Renal cortex interstitium (tissue), 15 donors: ENCODE measurements at places on chromosomes 5 and 9. TPM values are rescaled to one million over a fixed set of nuclear protein-coding genes. Genes with fewer than 3 reads are reported as not detected.

DNA sequence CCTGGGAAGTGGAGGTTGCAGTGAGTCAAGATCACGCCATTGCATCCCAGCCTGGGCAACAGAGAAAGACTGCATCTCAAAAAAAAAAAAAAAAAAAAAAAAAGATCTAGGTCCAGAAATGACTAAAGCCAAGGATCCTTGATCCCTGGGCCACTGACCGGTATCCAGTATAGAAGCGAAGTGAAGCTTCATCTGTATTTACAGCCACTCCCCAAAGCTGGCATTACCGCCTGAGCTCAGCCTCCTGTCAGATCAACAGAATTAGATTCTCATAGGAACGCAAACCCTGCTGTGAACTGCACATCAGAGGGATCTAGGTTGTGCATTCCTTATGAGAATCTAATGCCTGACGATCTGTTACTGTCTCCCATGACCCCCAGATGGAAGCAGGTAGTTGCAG, 9.3 kb downstream of the CSNK1A1 start:
- DNase-seq: no peak

TAF11L5 gene
- polyA plus RNA-seq: not detected

DNA sequence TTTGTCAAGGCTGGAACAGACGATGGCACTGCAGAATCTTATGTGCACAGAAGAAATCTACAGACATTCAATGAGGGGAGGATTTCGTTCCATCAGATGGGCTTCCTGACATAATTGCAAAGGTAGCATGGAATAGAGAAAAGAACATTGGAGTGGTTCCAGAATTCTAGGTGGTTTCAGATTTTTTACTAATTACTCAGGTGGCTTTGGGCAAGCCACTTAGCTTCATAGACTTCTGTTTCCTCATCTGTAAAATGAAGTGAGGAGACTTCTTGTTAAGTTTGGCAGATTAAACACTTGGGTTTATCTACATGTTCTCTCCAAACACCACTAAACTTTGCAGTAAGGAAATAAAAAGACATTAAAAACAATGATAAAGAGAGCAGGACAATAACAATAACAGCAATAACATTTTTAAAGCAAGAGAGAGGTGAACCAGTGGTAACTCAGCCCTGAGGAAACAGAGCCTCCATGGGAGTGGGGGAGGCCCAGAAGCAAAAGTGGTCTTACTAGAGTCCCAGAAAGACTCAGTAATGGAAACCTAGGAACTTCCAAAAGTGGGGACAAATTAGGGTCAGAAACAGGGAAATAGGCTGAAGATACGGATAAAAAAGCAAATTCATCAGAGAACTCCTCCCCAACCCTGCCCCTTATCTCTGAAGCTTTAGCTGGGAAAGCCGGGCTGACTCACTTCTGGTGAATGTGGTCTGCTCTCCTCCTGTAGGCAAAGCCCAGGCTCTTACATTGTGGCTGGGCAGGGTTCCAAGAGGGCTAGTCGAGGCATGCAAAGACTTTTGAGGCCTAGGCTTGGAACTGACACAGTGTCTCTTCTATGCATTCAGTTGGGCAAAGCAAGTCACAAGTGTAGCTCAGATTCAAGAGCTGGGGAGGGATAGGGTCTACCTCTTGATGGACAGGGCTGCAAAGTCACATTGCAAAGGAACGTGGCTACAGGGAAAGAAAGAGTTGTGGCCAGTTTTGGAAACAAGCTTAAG, 11.8 kb upstream of the ACTBL2 start:
- DNase-seq: no peak

DNA sequence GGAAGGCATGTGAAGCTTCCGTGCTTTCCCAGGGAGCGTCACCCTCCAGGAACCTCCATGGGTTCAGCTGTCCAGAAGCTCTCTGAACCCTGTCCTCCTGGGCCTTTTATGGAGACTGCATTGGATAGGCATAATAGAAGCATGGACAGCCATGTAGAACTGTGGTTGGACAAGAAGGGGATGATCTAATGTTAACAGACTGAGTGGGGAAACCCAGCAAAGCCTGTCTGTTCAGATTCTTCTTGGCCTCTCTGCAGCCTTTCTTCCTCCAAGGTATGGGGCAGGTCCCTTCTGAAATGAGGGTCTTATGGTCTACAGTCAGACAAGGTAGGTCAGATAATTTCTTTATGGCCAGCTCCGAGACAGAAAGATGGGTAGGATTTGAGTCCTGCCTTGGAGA, 59.1 kb upstream of the CTNNA1 start:
- DNase-seq: no peak

DNA sequence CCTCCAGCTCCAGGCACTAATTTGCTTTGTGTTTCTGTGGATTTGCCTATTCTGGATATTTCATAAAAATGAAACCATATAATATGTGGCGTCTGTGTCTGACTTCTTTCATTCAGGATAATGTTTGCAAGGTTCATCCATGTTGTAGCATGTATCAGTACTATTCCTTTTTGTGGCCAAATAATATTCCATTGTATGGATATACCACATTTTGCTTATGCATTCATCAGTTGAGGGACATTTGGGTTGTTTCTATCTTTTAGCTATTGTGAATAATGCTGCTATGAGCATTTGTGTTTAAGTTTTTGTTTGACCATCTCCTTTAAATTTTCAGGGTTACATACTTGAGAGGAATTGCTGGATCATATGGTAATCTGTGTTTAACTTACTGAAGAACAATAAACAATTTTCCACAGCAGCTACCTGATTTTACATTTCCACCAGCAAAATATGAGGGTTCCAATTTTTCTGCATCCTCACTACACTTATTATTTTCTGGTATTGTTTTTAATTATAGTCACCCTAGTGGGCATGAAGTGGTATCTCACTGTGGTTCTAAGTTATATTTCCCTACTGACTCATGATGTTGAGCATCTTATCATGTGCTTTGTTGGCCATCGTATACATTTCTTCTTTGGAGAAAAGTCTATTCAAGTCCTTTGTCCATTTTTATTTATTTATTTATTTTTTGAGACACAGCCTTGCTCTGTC, 63.9 kb downstream of the GCNT4 start:
- DNase-seq: no peak

DNA sequence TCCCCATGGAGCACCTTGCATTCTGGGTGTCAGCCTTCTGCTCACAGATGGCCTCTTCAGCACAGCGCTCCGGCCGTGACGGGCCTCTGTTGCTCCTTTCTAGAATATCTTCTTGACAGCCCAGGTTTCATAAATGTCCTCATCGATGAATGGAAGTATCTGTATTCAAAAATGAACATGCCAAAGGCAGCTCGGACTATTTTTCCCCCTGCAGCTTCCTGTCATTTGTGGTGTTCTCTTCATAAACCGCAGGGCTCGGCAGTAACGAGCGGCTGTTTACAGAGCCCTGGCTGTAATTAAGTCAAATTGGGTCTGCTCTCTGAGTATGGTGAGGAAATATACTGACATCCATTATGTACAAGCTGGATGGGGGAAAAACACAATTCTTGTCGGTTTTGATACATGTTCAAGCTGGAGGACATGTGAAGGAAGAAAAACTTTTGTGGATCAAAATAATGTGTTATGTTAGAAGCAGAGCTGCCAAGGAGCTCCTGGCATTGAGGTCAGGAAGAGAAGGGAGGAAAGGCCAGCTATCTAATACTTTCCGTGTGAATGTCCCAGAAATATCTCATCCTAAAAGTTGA, 154.1 kb upstream of the CD180 start:
- DNase-seq: no peak

DNA sequence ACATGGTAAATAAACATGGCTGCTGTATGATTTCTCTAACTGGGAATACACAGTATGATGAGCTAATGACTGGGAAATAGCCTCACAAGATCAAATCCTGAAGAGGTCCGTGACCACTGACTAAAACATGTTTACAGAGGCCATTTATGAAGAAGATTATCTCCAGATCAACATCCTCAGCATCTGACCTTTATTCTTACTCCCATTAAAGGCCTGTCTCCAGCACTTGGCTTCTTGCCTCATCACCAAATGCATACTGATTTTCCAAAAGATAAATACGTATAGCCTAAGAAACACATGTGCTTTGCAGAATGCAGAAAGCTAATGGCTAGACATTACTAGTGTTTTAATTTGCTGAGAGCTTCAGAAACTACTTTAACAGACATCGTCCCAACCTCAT, 108.0 kb upstream of the TSLP start:
- no peak for DNase-seq

GRCh38 chr5:175709276-175709781, 51.5 kb downstream of the HRH2 start:
- no peak for DNase-seq

DNA sequence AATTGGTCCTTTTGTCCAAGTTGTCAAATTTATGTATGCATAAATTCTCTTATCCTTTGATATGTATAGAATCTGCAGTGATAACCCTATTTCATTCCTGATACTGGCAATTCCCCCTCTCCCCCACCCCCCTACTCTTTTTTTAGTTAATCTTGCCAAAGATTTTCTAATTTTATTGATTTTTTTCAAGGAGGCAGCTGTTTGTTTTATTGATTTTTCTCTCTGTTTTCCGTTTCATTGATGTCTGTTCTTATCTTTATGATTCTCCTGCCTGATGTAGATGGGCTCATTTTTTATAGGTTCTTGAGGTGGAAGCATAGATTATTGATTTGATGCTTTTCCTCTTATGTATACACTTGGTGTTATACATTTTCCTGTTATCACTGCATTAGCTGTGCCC, 34.4 kb downstream of the SMC5 start:
- DNase-seq: no peak
